IPS DF 6.9 (cell line): ENCODE measurements at places on chromosomes 1 and 21.

- DNase-seq = no peak
Observed at GRCh38 chr1:10901891-10902805, 105.7 kb upstream of the CASZ1 start.

GRCh38 chr1:206606867-206607266 is 5.4 kb downstream of the EIF2D start:
- DNase-seq = no peak

DNA sequence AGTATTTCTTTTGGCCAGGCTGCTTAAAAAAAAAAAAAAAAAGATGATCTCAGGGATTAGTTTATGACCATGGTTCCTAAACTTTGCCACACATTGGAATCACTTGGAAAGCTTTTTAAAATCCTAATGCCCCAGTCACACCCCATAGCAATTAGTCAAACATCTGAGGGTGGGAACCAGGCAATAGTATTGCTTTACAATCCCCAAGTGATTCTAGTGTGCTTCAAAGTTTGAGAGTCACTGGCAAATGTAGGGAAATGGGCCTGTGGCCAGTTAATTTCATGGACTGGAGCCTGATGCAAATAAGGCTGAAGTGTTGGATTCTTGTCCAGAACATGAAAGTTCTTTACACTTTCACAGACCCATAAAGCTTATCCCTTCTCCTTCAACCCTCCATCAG is 374.6 kb upstream of the ESRRG start:
- DNase-seq = no peak

DNA sequence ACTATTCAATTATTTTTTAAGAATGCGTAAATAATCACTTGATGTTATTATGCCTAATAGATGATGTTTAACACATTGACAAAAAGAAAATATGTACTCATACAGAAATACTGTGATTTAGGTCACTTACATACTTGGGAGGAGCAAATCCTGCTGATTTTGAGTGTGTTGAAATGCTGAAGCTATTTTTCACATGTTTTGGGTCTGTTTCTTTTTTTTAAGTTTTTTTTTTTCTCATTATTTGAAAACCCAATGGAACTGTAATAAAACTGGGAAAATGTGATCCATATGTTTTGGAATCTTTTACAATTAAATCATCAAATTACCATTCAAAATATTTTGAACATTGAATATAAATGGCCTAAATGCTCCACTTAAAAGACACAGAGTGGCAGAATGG is 366.2 kb upstream of the ADAMTS5 start:
- DNase-seq = no peak

DNA sequence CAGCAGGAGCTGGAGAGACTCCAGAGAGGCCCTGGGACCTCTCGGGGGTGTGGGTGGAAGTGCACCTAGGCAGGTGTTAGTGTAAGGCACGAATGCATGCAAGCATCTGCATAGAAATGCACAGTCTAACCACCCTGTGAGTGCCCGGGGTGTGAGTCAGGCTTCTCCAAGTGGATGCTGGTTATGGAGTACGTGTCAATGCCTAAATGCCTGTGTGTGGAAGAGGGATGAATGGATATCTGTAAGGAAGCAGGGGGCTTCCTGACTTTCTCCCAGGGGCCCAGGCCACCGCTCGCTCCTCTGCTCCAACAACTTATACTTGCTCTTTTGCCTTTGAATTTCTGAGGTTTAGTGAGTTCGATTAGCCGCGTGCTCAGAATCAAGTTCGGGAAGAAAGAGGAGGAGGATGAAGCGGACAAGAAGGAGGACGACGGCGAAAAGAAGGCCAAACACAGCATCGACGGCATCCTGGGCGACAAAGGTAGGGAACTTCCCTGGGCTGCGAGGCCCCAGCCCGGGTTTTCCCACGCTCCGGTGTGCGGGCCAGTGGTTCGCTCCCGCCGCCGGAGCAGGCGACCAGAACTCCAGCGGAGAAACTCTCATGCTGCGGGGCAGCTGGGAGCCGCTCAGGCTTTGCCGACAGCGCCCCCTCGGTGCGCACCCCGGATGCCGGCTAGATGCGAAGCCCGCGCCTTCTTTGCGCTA is 5.4 kb downstream of the PAX7 start:
- no peak for DNase-seq

GRCh38 chr1:57866998-57867397 is 443.1 kb upstream of the DAB1 start:
- DNase-seq = no peak
